Right kidney (tissue), 9 donors: ENCODE measurements at places on chromosomes 16 and 17.

DNA sequence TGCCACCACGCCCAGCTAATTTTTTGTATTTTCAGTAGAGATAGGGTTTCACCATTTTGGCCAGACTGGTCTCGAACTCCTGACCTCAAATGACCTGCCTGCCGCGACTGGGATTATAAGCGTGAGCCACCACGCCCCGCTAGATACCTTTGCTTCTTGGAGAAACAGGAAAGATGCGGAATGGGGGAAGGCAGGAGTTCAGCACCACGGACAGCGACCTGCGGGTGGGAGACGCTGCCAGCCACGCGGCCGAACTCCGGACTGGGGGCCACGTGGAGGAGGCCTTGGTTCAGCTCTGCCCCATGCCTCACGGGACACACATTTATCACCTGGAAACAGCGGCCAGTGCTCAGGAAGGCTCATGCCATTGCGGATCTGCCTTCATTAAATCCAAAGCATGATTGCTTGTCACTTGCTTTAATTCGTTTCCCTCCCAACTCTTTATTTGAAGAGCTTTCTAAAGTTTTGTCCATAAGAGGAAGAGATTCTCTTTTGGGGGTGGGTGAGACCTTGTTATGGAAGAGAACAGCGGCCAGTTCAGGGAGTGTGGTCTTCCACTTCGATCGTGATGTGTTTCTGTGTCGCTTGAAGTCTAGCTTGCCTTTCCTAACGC, 219.9 kb downstream of the ENGASE start:
- DNase-seq: peak; percentile 67

- no peak for DNase-seq
These were observed 73.5 kb downstream of the ZNF423 start for GRCh38 chr16:49782405-49782804.

DNA sequence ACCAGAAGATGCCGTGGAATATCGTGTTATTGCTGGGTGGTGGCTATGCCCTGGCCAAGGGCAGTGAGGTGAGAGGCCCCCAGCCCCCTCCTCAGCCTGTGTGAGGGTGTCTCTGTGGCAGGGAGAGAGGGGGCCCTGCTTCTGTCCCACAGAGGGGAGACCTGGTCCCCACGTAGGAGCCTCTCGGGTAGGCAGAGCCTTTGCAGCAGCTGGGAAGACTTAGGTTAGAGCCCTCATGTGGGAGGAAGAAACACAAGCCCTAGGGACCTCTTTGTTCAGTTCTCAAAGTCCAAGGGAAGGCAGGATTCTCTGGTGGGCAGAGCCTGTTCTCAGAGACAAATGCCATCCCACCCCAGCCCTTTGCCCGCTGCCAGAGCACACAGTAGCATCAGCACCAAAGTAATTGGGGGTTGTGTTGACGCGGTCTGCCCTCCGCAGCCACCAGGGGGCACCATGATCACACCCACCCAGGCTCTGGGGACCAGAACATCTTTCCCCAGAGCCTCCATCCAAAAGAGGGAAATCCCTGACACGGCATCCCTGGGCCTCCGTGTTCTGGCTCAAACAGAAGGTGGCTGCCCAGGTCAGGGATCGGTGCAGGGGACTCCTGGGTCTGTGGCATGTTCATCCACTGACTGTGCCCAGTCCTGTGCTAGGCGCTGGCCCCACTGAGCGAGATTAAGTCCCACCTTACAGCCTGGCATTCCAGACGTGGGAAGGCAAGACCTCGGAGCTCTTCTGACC, 11.5 kb upstream of the FOXN1 start:
- DNase-seq: peak; percentile 65

GRCh38 chr16:76338472-76338871, 61.3 kb downstream of the CNTNAP4 start:
- DNase-seq: no peak

DNA sequence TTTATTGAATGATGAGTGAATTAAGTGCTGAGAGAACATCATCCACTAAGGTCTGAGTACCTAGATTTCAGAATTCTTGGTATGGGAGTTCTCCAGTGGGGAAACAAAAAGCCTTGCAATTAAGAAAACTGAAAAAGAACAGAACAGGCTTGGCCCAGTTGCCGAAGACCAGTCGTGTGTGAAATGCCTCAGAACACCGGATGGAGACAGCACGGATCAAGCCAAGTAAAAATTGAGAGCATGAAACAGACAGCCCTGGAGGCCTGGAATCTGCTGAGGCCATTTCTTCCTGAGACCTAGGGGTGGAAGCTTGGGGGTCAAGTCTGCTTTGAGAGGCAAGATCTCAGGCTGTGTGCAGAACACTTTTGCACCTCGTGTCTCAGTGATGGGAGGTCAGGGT, 43.3 kb downstream of the GRIN2A start:
- no peak for DNase-seq

GRCh38 chr16:58022601-58023371, 2.8 kb upstream of the MMP15 start:
- DNase-seq: peak; percentile 35

GRCh38 chr16:86220561-86220960, 289.8 kb upstream of the FOXF1 start:
- no peak for DNase-seq

GRCh38 chr17:62738281-62738680, 69.8 kb downstream of the MARCHF10 start:
- no peak for DNase-seq

GRCh38 chr16:12061336-12062055, 85.0 kb downstream of the SNX29 start:
- no peak for DNase-seq

GRCh38 chr17:29168079-29168758, 12.0 kb downstream of the MYO18A start:
- DNase-seq: no peak

GRCh38 chr16:50781043-50781442, 39.2 kb downstream of the CYLD start:
- no peak for DNase-seq

DNA sequence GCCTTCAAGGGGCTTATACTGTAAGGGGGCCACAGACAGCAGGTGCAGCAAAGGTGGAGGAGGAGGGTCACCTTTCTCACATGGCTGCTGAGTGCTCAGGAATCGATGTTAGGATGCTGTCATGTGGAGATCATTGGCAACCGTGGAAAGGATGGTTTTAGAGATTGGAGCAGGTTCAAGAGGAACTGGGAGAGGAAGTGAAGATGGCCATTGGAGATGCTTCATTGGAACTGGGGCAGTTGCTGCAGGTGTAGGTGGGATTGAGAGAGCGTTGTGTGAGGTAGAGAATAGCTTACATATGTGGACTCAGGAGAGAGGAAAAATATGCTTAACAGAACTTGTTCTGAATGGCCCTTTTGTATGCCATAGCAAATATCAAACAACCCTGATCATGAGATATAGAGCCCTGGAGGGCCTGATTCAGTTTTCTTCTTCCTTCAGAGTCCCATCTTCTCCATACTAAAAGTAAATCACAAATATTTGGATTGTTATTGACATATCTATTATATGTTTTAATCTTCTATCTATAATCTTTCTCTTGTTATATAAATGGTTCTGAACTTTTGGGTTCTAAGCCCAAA, 40.8 kb downstream of the LDHD start:
- DNase-seq: no peak

DNA sequence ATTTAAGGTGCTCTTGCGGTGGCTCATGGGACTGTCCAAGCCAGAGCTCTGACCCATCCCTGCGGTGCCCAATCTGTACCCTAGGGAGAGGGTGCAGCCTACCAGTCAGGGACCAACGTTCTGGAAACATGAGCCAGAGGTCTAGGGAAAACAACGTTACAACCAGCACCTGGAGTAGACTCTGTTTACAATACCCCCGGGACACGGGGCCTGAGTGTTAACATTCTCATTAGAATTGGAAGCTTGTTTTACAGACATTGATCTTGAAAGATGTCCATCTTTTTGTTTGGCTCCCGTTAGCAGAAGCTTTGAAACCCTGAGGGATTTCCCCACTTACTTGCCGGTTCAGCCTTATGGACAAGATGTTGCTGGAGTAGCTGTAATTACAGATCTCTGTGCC, 6.9 kb downstream of the WIPI1 start:
- no peak for DNase-seq

DNA sequence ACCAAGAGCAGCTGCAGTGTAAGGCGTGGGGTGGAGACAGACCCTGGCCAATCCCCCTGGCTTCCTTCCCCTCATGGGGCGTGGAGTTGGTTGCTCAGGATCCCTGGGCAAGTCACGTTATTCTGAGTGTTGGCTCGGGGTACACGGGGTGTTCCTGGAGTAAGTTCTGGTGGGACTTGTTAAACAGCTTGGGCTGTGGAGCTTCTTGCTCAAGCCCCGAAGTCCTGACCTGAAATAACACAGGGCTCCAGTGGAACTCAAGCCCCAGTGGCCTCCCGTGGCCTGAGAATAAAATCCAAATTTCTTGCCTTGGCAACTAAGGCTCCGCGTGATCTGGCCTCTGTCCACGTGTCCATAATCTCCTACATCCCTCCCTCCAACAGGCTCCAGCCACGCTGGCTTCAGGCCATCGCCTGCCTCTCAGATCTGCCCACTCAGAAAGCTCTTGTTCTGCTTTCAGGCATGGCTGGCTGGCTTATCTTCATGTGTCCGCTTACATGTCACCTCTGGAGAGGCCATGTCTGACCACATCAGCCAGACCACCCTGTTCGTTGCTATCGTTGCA, 49.3 kb upstream of the BCO1 start:
- DNase-seq: no peak

DNA sequence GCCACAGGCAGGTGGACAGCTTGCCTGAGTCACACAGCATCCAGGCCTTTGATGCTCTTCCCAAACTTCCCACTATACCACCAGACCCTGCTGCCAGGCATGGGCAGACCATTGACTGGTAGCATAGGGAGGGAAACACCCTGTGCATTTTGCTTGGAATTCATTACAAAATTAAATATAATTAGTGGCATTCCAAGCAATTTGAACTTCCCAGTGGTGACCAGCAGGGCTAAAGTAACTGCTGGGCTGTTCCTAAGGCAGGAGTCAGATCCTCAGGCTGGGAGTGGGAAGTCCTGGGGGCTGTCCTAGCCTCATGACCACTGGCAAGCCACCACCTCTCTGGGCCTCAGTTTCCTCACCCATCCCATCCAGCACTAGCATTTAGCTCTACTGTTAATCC, 3.8 kb downstream of the PRR15L start:
- no peak for DNase-seq

- no peak for DNase-seq
These were observed 53.2 kb downstream of the BMERB1 start for GRCh38 chr16:15487336-15488284.

GRCh38 chr16:50011707-50012106, 13.3 kb upstream of the CNEP1R1 start:
- DNase-seq: no peak

- DNase-seq: no peak
These were observed 24.0 kb upstream of the ALDH3A1 start for GRCh38 chr17:19771971-19772630.

GRCh38 chr16:17024514-17024913, 446.2 kb downstream of the XYLT1 start:
- DNase-seq: no peak

GRCh38 chr16:8283195-8283594, 307.1 kb downstream of the TMEM114 start:
- DNase-seq: no peak

GRCh38 chr17:46983782-46984181, 4.7 kb upstream of the RPRML start:
- no peak for DNase-seq

DNA sequence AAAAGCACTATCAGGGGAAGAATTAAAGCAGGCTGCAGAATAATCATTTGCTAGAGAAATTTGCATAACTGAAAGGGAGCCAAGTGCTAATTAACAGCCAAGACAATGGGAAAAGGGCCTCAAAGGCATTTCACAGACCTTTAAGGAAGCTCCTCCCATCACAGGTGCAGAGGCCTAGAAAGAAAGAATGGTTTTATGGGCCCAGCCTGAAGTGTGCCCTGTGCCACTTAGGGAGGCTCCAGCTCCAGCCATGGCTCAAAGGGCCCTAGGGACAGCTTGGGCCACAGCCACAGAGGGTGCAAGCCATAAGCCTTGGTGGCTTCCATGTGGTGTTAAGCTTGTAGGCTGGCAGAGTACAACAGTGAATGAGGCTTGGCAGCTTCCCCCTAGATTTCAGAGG, 50.1 kb downstream of the RNF112 start:
- DNase-seq: no peak

DNA sequence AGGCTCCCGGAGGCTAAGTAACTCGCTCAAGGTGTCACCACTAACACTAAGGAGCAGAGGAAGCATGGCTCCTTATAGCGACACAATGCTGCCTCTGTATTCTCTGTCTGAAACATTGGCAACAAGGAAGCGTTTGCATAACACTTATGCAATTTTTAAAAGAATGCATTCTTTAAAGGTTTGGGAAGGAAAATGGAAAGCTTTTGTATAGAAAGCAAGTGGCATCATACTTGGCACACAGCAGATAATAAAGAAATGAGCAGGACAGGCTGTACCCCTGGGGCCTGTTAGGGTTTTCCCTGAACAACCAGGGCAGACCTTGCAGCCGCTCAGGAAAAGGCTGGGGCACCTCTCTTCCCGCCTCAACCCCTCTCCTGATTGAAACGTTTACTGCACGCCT, 36.9 kb downstream of the PPL start:
- DNase-seq: no peak

DNA sequence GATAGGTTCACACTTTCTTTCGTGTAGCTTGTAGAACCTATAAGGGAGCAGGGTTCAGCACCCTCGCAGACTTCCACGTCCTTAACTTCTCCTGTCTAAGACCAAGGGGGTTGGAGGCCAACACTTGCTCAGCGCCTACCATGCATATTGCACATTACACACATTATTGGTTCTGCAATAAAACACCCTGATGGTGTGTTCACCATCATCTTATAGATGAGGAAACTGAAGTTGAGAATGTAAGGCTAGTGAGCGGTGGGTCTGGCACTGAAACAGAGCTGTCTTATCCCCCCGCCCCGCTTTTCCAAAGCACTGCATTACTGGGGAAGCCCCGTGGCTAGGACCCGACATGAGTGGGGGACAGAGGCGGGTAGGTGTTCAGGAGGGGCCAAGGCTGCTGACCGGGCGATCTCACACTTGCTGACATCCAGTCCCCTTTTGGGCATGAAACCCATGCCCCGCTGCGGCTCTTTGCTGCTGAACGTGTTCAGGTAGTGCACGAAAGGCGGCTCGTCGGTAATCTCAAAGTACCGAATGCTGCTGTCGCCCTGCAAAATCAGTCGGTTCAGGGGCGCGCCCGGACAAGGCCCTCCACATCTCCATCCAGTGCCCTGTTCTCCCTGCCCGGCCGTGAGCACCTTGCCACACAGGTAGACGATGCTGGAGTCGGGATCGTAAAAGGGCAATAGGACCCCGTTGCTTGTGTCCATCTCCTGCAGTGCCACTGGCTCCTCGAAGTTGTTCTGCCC, 6.2 kb downstream of the CORO6 start:
- no peak for DNase-seq

DNA sequence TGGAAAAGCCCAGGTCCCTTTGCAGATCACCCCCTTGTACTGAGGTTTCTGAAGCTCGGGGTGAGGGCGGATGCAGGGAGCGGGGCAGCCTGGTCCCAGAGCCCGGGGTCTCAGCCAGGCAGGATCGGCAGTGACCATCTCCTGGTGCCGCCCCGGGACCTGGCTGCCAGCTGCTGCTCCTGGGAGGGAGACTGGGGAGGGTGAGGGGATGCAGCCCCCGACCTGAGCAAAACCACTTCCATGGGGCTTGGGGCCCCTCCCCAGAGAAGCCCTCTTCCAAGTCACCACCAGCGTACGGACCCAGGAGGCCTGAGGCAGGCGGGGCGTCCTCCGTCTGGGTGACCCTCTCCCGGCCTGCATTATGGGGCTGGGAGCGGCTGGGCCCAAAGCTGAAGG, 14.8 kb downstream of the CD7 start:
- no peak for DNase-seq

GRCh38 chr16:4172070-4172469, 55.8 kb upstream of the ADCY9 start:
- DNase-seq: no peak

GRCh38 chr16:11276896-11277593, 765 bp upstream of the PRM2 start:
- no peak for DNase-seq

- no peak for DNase-seq
These were observed 8.8 kb downstream of the RSAD1 start for GRCh38 chr17:50487213-50488096.
